Myometrial cell (primary cell): ENCODE measurements at places on chromosomes 13 and 19. TPM values are rescaled to one million over a fixed set of nuclear protein-coding genes. Genes with fewer than 3 reads are reported as not detected.

The NFIX gene
- 47.6 and 49.4 TPM in 2 replicates for total RNA-seq

The SERPINE3 gene
- total RNA-seq, result not detected in 2 replicates

The ZBTB45 gene
- 8.1 and 11.3 TPM in 2 replicates for total RNA-seq

The IGFL1 gene
- total RNA-seq, result not detected in 2 replicates

The KPTN gene
- total RNA-seq, result 5.5 and 8.1 TPM in 2 replicates
